ENCODE measurements at places on chromosomes 11 and 22.

DNA sequence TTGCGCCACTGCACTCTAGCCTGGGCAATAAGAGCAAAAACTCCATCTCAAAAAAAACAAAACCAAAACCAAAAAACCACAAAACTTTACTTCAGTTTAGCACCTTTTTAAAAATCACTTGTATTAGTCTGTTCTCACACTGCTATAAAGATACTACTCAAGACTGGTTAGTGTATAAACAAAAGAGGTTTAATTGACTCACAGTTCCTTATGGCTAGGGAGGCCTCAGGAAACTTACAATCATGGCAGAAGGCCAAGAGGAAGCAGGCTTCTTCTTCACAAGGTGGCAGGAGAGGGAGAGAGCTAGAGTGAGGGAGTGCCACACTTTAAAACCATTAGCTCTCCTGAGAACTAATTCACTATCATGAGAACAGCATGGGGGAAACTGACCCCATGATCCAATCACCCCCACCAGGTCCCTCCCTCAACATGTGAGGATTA, 261.3 kb downstream of the TMEM135 start:
- no peak for DNase-seq

DNA sequence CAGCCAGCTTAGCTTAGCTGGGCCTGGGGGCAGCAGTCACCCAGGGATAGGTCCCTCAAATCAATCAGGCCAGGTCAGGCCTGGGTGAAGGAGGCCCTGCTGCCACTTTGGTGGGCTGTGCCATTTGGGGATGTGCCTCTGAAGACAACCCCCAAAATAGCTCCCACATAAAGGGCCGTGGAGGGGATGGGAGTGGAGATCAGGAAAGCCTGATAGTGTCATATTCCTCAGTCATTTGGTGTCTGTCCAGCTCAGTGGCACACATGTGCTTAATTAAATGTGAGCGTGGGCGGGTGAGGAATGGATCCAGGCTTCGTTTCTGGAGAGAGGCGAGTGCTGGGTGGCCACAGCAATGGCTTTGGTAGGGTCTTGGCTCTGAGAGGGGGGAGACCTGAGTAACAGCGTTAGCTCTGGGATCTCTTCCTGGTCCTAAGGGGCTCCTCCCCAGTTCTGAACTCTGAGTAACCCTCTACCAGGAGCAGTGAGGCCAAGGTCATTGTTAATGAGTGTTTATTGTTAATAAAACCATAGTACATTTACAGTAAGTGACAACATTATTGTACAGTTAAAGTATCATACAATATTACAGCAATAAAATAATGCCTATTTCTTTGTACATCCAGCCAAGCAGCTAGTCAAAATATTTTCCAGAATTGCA, 45.2 kb downstream of the NAT10 start:
- DNase-seq, result no peak

DNA sequence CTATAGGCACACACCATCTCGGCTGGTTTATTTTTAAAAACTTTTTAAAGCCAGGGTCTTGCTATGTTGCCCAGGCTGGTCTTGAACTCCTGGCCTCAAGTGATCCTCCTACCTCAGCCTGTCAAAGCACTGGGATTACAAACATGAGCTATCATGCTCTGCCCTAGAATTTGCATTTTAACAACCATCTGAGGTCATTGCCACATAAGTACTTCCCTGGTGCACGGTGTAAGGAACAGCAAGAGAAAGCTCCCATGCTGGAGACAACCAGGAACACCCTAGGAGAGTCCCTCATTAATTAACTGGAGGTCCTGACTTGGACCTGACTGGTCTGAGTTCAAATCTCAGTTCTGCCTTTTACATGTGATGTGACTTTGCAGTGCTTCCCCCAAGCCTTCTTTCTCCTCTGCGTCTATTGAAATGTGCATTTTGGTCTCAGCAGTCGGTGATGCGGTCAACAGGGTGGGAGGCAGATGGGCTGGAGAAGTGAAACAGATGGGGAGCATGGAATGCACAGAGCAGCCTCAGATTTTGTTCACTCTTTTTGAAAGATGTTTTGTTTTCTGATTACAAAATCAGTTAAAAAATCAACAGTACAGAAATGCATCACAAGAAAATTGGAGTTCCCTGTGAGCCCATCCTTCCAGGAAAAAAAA, 146.5 kb downstream of the MYO18B start:
- DNase-seq, result no peak

DNA sequence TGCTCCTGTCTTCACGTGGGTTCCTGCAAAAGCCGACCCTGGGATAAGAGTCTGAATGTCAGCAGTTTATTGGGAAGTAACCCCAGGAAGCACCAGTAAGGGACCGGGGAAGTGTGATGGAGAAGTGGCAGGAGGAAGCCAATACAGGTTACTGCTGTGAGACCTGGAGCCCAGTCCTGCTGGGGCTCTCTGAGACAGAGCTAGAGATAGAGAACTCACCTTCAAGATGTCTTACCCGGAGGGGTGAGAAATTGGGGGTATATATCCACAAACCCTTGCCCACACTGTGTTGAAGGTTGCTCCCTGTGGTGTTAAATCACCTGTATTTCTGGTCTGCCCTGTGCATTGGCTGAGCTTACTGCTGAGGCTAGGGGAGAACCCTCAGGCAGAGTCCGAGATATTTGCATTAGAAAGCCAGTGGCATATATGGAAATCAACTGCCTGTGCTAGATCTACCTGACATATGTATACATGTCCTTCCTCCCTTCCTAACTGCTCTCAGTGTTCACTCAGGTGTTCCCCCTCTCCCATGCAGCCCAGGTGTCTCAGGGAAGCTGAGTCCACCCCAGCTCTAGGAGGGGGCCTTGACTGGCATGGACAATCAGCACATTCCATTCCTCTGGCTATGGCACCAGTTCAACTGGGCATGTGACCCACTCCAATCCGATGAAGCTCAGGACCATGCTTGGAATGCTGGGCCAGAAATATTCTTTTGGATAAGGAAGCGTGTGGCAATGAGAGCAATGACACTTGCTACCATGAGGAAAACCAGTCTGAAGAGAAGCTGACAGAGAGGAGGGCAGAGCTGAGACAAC, 6.8 kb upstream of the MICAL2 start:
- no peak for DNase-seq
